Dermis lymphatic vessel endothelial cell (primary cell): ENCODE measurements at places on chromosomes 13 and 19. TPM values are rescaled to one million over a fixed set of nuclear protein-coding genes. Genes with fewer than 3 reads are reported as not detected.

GARIN5A gene
- 0.11 and 0.17 TPM in 2 replicates for total RNA-seq

CAPN12 gene
- total RNA-seq, result 0.22 TPM in 1 of 2 replicates, not detected in the other

C13orf42 gene
- total RNA-seq, result not detected in 2 replicates

UBE2L5 gene
- not detected in 2 replicates for total RNA-seq

RASGRP4 gene
- total RNA-seq, result not detected in 2 replicates

MIA gene
- total RNA-seq, result not detected in 2 replicates

ATP7B gene
- 4.9 TPM in 2 replicates for total RNA-seq
